NCI-H1105 (cell line): ENCODE measurements at places on chromosomes 4 and X.
A peak's percentile ranks its signal among the peaks of the same experiment; 100 is the strongest.

DNA sequence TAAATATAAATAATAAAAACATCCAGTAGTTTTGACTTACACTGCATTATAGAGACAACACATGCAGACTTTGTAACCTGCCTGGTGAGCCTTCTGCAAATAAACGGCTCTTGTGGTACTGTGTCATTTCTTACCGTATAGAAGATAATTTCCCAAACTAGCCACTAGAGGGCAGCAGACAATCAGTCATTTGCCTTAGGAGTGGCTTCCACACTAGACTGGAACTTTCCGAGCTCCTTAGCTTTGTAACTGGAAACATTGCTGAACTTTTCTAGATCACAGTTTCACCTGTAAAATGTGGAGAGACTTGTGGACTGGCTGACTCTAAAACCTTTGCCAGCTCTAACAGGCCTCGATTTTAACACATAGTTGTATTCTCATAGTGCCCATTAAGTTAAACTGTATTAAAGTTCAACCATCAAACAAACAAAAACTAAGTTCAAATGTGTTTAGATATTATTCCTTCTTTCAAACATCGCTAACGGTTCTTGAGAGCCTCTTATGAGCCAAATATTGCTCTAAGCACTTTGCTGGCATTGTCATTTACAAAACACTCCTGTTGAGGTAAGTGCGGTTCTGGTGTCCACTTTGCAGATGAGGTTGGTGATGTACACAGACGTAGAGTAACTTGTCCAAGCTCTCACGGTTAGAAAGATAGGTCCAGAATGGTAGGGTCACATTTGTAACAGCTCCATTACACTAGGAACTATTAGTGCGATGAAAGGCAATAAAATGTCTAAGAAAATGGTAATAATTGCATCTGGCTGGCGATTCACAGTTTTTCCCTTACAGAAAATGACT, 345.5 kb downstream of the ANK2 start:
- peak; percentile 38 for DNase-seq

GRCh38 chr4:5381961-5382441, 326.4 kb downstream of the EVC2 start:
- DNase-seq, result no peak

DNA sequence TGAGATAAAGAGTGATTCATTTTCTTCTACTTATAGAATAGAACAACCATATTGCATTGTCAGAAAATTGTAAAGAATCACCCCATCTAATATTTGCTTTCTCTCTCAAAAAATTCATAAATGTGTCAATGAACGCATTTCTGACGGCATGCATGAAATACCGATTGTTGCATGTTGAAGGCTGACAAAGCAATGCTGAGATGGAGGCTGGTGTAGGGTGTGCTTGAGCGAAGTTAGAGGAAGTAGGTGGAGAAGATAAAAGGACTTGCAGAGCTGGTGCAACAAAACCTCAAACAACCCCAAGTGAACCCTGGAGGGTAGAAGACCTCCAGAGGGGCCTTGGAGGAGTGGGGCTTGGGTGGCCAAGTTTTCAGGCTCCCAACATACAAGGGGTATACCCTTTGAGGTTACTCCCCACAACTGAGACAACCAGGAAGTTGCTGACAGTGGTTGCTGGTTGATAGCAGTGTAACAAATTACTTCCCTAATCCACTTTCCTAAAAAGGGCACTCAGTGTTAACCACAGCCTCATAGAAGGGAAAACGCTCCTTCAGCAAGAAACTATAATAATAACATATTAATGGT, 452.7 kb downstream of the NLGN4X start:
- no peak for DNase-seq

DNA sequence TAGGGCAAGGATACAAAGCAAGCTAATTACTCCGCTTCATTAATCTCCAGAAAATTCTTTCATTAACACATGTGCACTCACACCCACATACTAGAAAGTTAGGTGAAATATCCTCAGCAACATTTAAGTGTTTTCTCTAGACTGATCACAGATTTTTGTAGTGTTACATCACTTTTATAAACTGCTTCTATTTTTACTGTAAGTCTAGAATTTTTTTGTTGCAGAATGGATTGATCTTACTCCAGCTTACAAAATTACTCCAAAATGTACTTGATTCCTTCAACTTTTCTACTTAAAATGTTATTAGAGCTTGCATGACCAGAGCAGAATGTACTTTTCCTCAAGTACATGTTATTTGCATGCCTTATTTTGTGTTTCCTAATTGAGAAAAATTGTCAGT, 2325.2 kb downstream of the PCDH7 start:
- DNase-seq, result no peak

DNA sequence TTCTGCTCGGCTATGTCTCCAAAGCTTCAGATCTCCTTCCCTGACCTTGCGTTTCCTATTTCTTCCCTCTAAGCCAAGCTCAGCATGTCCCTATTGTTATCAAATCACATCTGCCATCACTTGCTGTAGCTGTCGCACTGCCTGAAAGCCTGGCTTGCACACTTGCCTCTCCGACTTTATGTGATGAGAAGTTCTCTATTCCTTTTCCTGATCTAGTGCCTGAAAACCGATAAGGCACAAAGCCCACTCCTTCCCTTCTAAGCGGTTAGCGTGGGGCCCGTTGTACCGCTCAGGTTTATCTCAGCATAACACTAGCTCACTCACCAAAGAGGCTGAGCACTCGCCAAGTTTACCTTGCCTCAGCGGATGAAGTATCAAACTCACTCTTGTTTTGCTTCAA, 816 bp downstream of the NMU start:
- no peak for DNase-seq

DNA sequence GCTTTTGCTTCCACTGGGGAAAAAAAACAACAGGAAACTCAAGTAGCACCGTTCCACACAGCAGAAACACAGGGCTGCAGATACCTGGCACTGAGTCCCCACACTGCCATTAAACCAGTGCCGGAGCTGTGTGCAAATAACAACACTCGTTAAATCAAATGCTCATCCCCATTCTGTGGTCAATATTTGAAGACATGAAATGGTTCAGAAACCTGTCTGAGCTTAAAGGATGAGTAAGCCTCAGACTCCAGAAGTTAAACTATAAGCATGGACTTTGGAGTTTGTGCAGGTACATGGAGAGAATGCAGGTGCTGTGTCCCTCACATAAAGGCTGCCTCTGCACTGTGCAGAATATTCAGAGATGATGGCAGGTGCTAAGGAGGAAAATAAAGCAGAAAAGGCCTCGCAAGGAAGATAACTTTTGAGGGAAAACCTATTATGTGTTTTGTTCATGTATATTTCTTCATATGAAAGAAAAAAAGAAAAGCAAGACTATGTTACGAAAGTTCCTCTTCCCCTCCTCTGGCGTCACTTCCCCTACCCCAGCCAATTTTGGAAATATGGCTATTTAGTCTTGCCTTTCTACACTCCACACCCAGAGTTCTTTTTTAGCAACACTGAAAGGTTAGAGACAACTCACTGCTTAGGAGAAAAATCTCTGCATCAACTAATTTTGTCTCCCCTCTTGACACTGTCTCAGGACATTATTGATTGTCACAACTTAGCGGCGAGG, 4.6 kb downstream of the MPP1 start:
- no peak for DNase-seq

DNA sequence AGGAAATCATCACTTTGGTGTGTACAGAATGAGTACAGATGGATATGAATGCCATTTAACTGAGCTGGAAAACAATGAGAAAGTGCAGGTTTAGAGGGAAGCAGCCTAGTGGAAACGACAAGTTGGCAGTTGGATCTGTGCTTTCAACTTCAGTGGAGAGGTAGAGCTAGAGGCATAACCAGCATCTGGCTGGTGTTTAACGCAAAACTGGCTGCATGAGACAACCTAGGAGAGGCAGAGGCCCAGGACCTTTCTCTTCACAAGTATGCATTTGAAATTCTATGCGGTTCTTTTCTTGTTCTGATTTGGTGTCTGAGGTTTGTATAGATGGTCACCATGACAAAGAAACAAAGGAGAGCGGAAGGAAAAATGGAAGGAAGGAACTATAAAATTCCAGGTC, 63.1 kb downstream of the ANXA5 start:
- no peak for DNase-seq

DNA sequence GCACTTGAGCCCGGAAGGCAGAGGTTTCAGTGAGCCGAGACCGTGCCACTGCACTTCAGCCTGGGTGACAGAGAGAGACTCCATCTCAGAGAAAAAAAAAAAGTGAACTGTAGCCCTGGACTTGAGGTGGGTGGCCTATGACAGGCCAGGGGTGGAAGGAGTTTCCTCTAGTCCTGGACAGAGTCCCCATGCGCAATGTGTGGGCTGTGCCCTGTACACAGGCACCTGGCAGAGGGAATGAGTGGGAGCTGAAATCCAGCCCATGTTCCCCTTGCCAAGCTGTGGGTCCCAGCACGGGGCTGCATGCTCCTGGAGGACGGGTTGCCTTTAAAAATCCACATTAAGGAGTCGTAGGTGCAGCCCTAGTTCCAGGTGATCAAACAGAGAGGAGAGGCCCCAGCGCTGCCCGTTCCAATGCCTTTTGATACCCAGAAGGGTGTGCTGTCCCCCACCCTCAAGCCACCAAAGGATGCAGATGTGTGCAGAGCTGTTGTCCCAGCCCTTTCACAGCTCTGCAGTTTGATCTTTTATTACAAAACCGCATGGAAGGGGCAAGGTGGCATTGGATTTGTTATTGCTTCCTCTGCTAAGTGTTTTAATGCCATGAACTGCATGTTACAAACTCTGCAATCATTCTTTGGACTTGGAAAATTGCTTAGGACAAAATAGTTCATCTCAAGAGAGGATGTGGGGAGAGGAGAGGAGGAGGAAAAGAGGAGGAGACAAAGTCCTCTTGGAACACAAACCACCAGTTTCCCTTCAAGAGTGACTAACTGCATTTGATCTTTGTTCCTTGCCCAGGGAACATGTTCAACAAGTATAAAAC, 38.0 kb upstream of the PDK3 start:
- DNase-seq, result no peak

GRCh38 chr4:56191534-56191933, 195.8 kb downstream of the AASDH start:
- DNase-seq, result no peak

DNA sequence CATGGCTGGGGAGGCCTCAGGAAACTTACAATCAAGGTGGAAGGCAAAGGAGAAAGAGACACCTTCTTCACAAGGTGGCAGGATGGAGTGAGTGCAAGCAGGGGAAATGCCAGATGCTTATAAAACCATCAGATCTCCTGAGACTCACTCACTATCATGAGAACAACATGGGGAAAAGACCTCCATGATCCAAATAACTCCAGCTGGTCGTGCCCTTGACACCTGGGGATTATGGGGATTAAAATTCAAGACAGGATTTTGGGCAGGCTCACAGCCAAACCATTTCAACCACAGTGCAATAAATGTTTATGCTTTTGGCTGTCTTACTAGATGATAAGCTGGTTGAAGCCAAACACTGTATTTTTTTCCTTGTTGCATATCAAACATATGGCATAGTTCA, 1112.4 kb downstream of the STIM2 start:
- no peak for DNase-seq

GRCh38 chrX:23389196-23389792, 54.6 kb downstream of the PTCHD1 start:
- no peak for DNase-seq

DNA sequence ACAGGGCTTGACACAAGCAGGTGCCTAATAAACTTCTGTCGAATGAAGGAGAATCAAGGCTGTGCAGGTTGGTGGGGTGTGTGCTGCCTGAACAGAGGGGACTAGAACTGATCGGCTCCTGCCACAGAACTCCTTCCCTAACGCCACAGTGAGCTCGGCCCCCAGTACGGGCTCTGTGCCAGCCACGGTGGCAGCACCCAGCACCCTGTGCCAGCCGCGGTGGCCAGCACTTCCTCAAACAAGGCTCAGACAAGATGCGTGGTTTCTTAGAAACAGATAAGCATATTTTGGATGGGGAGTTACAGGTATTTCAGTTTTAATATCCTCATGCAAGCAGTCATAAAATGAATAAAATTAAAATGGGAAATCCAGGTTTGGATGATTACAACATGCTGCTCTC, 26.0 kb upstream of the C4orf50 start:
- no peak for DNase-seq

DNA sequence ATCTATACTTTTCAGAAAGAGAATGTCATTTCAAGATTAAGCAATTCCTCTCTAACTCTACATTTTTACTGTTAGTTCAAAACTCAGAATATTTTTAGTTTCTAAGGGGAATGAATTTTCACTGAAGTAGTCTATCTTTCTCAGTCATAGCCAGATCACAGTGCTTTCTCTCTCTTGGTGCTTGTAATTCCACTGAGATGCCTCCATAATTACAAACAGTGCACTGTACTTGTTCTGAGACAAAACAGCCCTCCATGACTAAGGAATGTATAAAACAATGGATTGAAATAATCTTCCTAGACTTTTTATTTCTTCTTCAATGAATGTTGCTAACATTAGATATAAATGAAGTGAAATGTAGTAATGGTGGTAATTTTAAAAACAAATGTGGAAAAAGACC, 603.2 kb upstream of the FAM241A start:
- DNase-seq, result no peak

GRCh38 chrX:119647552-119648420, 41.6 kb upstream of the NKRF start:
- DNase-seq, result no peak

- no peak for DNase-seq
Measured at GRCh38 chr4:187380181-187380581, 615.4 kb upstream of the ZFP42 start.

- DNase-seq, result no peak
Measured at GRCh38 chr4:1209821-1210220, 37.4 kb upstream of the SPON2 start.

GRCh38 chr4:3345384-3345783, 52.6 kb downstream of the RGS12 start:
- DNase-seq, result no peak

- no peak for DNase-seq
Measured at GRCh38 chrX:99010957-99011356, 1399.1 kb downstream of the PCDH19 start.

- DNase-seq, result no peak
Measured at GRCh38 chrX:43556207-43556606, 99.9 kb upstream of the MAOA start.

DNA sequence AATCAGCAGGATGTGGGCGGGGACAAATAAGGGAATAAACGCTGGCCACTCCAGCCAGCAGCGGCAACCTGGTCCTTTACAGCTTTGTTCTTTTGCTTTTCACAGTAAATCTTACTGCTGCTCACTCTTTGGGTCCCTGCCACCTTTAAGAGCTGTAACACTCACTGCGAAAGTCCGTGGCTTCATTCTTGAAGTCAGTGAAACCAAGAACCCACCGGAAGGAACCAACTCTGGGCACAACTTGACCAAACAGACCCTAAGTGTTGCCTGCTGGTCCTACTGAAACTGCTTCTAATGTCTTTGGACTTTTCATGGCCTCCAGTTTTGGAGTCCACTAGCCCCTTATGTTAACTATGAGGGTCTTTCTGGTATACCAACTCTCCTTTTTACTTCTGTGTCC, 566.2 kb upstream of the IGFBP7 start:
- DNase-seq, result no peak

DNA sequence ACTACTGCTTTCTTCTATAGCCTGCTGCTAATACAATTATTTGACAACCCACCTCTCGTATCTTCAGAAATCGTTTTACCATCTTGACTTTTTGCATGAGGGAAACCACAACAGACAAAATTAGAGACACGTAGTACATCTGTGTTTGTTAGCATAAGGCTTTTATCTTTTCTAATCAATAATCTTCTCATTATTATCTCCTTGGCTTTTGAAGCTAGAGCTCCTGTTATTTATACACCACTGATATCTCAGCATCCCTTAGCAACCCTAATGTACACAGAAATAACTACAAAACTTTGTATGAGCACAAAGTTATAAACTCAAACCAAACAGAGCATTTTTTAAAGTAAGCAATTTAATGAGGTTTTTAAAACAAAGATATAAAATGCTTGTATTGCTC, 39.7 kb downstream of the CORIN start:
- no peak for DNase-seq
